Activated naive CD4-positive, alpha-beta T cell treated with anti-CD3 and anti-CD28 coated beads, Interleukin-2, amount 10 ng/mL, durations not matched to agents 5 hours and 36 hours (primary cell): ENCODE measurements at places on chromosomes 4 and X. TPM values are rescaled to one million over a fixed set of nuclear protein-coding genes. Genes with fewer than 3 reads are reported as not detected.

GYG2 gene
- not detected for total RNA-seq

NEIL3 gene
- 27.5 TPM for total RNA-seq

CXorf49 gene
- not detected for total RNA-seq

TENT5D gene
- total RNA-seq, result not detected

EDA2R gene
- total RNA-seq, result 2.3 TPM

WDR44 gene
- total RNA-seq, result 16.7 TPM

CYLC1 gene
- not detected for total RNA-seq

BMX gene
- not detected for total RNA-seq

PDCL2 gene
- total RNA-seq, result not detected
